ENCODE measurements at places on chromosomes 5 and 9.

DNA sequence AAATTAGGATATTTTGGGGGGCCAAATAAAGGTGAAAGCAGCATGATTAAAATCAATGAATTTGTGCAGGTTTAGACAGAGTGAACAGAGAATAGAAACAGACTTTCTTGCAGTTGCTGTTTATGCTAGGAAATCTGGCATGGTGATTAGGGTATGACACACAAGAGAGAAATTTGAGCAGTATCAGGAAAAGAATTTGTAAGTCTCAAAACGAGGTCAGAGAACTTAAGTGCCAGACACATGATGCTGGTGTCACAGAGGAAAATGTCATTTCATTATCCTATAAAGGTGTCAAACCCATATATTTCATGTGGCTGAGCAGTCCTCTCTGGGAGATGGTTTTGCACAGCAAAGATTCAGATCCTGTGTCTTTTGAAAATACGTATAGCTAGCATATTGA is 15.7 kb downstream of the LVRN start:
- H3K4me1 ChIP-seq: peaks cover 22% of the 10 kb centered on the region
- peaks cover 35% of the 10 kb centered on the region for H3K27me3 ChIP-seq
- H3K36me3 ChIP-seq: peaks cover 26% of the 10 kb centered on the region

DNA sequence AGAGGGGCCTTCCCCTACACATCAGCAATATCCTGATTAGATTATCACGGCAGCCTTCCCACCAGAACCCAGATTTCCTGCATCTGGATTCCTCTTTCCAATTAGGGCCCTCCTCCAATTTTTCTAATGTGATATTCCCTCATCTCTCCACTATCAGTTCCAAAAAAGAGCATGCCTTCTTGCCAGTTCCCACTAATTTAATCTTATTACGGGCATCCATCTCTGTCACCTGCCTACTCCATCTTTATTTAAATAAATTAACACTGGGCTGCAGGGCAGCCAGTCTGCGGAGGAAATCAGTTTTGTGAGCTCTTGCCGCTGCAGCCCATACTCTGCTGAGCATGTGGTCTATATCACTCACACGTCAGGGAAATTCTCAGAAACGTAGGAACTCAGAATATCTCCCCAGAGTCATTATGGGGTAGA is 16.6 kb upstream of the FBP2 start:
- H3K4me1 ChIP-seq: peaks cover 13% of the 10 kb centered on the region
- no peak for DNase-seq
- peaks cover 63% of the 10 kb centered on the region for H3K27me3 ChIP-seq
- no peak overlapping the region for H3K27ac ChIP-seq

DNA sequence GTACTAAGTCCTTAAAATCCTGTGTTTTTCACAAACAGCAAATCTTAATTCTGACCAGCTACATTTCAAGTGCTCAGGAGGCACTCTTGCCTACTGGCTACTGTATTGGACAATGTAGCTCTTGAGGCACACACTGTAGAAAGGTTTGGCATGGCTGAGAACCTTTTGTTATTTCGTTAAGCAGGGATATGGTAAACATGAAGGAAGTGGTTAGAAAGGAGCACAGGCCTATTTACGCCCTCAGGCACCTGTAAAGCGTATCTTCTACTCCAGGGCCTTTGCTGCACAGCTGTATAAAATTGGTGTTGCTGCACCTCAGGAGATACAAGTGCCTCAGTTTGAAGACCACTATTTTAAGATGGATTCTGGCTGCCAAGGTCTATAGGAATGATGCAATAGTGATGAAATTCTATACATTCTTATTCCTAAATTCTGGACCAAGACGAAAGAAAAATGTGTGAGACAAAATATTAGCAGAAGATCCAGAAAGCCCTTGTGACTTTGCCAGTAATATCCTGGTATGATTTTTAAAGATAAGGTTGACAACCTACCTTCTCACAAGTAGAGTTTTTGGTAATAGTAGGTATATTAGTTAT is 9.3 kb upstream of the OTULIN start:
- no peak overlapping the region for H3K27ac ChIP-seq
- peaks cover 5% of the 10 kb centered on the region for H3K27me3 ChIP-seq
- H3K4me1 ChIP-seq: peaks cover 26% of the 10 kb centered on the region
- peaks cover 3% of the 10 kb centered on the region for H3K36me3 ChIP-seq

- H3K27me3 ChIP-seq: peaks cover 4% of the 10 kb centered on the region
- H3K4me3 ChIP-seq: no peak overlapping the region
- H3K36me3 ChIP-seq: peaks cover 36% of the 10 kb centered on the region
- no peak for DNase-seq
Observed at GRCh38 chr9:20197976-20198685, 409.3 kb upstream of the SLC24A2 start.

GRCh38 chr5:125023673-125024072 is 277.2 kb upstream of the ZNF608 start:
- no peaks in the 10 kb centered on the region for H3K36me3 ChIP-seq
- H3K4me1 ChIP-seq: no peaks in the 10 kb centered on the region
- no peaks in the 10 kb centered on the region for H3K27me3 ChIP-seq

All from activated CD8-positive, alpha-beta memory T cell treated with anti-CD3 and anti-CD28 coated beads, Interleukin-2, amount 10 ng/mL, durations not matched to agents 7 days and 5 days (primary cell).